Ammon's horn (tissue), 1 donor: ENCODE measurements at places on chromosomes 6 and 20.

GRCh38 chr20:35279040-35279439 is 1.1 kb upstream of the MMP24OS start:
- DNase-seq: no peak

GRCh38 chr6:74577619-74578018 is 628.2 kb downstream of the COL12A1 start:
- no peak for DNase-seq

GRCh38 chr6:166046226-166046625 is 121.4 kb downstream of the TBXT start:
- DNase-seq: no peak

DNA sequence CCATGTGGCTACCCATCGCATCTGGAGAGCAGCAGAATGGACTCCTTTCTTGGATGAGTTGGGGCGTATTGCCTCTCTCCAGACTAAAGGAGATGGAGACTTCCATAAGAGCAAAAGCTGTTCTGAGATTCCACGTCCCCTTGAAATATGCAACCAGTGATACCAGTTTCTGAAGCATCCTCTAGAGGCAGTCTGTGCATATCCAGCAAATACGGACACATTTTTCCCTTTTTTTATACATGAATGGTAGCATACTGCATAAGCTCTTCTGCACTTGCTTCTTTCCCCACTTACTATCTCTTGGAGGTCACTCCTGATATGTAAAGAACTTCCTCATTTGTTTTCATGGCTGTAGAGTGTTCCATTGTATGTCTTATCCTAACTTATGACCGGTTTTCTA is 34.6 kb downstream of the TAF8 start:
- no peak for DNase-seq
